Fibroblast of skin of abdomen (primary cell): ENCODE measurements at places on chromosomes 1 and 21.

DNA sequence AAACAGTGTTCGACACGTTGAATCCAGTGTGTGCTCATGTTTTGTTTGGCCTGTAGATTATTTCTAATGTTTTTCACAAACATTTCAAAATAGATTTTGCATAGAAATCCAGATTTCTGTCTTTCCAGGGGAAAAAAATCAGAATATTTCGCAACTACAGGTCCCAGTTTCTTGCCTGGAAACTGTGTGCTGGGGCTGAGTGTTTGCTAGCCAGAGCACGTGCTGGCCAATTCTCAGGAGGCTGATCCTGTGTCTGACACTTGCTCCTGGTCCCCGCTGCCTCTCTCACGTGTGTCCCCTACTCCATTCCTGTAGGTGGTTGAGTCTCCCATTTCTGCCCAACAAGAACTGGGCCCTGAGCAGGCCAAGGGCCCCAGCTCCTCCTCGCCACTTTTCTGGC lies 2.4 kb downstream of the MAB21L3 start:
- DNase-seq: no peak

- DNase-seq: peak; percentile 100
Measured at GRCh38 chr1:33099290-33100118, 18.6 kb downstream of the AZIN2 start.

- DNase-seq: peak; percentile 81
Measured at GRCh38 chr1:77759071-77760028, at the start of gene USP33. Gene USP33, minus strand, starts transcription at chr1:77759852. Its CDS starts 18,155 bp downstream, at chr1:77741697.

- no peak for DNase-seq
Measured at GRCh38 chr1:168386949-168387586, 106.4 kb downstream of the TBX19 start.

- DNase-seq: no peak
Measured at GRCh38 chr21:32603131-32603530, 9.0 kb downstream of the CFAP298 start.

DNA sequence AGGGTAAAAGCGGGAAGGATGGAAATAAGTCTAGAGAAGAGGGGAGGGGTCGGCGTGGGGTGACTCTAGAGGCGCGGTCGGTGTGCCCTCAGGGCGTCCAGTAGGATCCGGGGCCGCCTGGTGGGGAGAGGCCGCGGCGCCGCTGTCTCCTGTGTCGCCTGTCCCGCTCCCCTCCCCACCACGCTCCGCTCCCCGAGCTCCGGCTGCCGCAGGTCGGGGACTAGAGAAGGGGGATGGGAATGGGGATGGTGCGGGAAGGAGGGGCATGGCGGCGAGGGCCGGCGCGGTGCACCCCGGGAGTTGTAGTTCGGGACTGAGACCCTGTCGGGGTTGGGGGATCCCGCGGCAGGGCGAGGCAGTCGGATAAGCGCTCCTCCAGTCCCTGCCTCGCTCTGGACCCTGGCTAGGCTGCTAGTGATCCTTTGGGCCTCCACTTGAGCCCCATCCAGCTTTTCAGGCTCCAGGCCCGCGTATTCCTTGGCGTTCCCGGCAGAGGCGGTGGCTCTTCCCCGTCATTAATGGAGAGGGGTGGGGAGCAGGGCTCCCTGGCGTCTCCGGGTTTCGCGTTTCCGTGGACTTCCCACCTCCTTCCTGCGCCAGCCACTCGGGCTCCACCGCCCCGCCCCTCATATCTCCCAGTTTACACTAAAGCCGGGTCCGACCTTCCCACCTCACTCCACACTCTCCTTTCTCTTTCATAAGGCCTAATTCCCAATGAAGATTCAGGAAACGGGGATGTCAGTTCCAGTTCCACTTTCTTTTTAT lies at the start of gene ENTREP3:
TSS of gene ENTREP3 (minus strand) at position 241 of the 765 bp plus-strand sequence. CDS start 606 bp downstream, outside the sequence.
- peak; percentile 80 for DNase-seq

- DNase-seq: peak; percentile 89
Measured at GRCh38 chr1:37574834-37575480, 18.2 kb downstream of the DNALI1 start.

DNA sequence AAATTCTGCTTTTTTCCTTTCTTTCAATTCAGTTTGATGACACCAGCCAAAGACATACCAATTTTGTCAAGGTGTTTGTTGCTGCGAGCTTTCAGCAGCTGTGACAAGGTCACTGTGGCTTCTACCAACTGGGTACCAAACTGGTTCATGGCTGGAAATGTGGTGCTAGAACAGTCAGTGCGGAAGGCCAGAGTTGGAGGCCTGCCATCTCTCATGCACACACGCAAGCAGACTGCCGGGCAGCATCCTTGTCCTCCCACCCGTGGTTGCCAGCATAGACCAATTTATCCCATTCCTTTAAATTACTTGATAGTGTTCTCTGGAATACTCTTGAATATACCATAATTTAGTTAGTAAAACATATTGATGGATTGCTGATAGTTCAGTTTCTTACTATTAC lies 79.9 kb upstream of the GPR52 start:
- no peak for DNase-seq

DNA sequence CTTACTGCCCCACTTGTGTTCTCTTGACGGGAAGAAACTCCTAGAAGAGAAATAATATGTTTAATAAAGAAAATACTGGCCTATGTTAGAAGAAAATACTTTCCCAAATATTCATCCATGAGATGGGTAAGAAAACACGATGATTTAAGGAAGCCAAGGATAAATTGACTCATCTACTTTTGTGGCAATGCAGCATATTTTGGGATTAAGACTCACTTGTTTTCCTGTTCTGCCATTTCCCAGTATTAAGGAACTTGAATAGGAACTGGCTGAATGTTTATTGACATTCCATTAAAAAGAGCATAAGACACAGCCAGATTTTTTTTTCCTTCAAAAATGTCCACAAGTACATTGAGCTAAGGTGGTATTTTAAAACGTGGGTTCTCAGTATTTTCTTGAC lies 10.9 kb upstream of the ADAMTS5 start:
- peak; percentile 56 for DNase-seq

DNA sequence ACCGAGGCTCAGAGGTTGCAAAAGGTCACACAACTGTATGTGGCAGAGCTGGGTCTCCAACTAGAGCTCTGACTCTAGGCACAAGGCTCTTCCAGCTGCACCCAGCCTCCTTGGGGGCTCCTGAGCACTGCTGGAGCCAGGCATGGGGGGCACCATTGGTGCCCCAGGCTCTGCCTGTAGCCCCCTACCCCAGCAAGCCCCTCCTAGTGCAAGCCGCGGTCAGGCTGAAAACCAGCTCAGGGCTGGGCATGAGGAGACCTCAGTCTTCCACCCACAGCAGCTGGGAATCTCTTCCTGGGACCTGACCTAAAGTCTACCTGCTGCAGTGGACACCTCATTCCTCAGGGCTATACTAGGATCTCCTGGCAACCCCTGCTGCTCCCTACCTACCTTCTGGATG lies 14.6 kb downstream of the TNNT2 start:
- no peak for DNase-seq

- DNase-seq: no peak
Measured at GRCh38 chr1:232164078-232164963, 465.6 kb downstream of the SIPA1L2 start.

GRCh38 chr1:245779797-245780755 lies 625.3 kb downstream of the KIF26B start:
- DNase-seq: peak; percentile 68

DNA sequence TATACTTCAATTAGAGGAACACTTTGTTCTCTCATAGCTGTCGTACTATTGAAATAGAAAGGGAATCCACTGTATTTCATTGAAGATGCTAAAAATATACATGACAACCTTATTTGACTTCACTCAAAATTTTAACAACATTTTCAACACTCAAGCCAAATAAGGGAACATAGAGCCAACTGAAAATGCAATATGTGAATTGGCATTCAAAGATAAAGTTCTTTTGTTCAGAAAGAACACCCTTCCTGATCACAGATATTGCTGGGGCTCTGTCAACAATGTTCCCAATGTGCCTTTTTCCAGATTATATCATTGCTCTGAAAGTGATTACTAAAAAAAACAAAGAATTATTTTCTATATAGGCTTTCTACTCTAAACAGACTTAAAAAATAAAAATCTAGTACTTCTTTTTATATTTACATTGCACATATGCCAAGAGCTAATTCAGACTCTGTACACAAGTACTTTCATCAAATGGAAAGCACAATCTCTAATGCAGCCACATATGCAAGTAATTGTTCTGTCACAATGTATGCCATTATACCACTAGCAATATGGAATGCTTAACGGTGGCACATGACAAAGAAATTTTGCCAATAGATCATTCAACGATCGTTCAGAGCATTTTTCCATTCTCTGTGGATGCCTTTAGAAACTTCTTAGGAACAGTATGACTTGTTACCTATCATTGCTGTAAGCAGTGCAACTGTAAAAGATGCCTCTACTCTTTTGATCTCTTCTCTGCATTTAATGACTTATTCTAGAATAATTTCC lies 171.0 kb downstream of the EIF4G3 start:
- DNase-seq: no peak

- no peak for DNase-seq
Measured at GRCh38 chr1:36731226-36732014, 248.7 kb upstream of the CSF3R start.

DNA sequence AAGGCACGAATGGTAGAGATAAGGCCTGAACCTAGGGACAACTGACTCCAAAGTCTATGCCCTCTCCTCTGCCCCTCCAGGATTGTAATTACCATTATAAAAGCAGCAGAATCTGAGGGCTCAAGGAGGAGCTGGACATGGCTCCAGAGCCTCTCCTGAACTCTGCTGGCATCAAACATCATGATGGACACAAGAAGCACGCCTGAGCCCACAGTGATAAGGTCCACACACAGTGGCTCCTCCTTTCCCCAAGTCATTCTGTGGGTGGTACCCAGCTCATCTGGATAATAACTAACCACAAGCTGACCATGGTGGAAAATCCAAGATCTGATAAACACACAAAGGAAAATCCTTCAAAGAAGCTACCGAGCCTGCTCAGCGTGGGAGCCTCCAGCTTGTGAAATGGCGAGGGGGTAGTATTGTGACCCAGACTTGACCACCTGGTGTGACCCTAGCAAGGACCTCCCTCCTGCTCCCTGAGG lies 85.2 kb downstream of the HIVEP3 start:
- no peak for DNase-seq

DNA sequence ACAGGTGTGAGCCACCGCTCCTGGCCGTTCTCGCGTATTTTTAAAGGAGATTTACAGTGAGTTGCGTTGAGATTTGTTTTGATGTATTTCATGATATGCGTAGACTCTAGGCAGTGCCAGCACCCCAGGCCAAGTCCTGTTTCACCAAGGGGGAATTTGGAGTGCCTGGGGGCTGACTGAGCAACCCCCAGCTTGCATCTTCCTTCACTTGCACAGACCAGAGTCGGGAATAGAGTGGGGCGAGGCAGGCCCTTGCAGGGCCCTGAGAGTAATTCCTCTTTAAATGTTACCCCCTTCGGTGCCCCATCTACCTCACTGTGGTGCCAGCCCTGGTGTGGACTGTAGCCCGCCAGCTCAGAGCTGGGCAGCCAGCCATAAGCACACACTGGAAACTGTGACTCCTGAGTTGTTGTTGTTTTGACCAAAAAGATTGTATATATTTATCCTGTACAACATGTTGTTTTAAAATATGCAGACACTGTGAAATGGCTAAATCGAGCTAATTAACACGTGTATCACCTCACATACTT lies 269.5 kb downstream of the NPHP4 start:
- DNase-seq: no peak

GRCh38 chr21:24290151-24290833 lies 1317.0 kb downstream of the MRPL39 start:
- DNase-seq: no peak

DNA sequence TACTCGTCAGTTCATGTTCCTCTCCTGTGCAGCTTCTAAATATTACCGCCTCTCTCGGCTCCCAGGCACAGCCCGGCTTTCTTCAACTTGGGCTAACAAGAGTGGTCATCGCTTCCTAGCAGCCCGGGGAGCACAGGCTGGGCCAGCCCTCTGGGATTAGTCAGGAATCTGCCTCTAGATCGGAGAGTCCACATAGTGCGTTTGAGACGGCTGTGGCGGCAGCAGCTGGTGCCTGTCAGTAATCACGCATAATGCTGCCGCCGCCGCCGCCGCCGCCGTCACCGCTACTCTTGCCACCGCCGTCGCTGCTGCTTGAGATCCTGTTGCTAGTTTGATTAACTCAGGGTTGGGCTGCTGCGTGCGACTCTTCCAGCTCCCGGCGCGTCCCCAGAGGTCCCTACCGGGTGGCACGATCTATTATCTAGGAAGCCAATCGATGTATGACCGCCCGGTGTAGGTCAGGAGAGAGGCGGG lies at the start of gene RXRG:
TSS of gene RXRG (minus strand) at position 230 of the 474 bp plus-strand sequence. CDS start 233 bp downstream, outside the sequence.
- DNase-seq: peak; percentile 7

DNA sequence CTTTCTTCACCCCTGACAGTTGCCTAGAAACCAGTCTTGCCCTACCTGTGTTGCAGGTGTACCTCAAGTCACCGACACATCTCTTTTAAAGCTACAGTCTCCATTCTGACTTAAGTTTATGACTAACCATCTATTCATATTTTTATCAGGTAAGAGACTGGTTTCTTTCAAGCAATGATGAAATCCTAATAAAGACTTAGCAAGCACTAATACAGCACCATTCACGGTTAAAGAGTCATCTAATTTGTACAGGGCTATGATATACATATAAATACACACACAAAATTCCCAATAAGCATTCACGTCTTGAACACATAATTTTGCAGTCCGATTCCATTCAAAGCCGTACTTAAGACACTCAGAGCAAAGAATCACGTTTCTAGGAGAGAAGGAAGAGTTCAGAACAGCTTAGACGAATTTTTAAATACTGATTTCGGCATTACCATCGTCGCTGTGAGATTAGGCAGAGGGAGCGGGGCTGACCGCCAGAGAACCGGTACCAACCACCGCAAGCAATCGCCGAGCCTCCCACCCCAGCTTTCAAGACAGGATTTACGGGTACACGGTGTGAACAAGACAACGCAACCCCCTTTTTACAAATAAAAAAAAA lies 943 bp downstream of the ERRFI1 start:
- DNase-seq: no peak

- no peak for DNase-seq
Measured at GRCh38 chr21:35405981-35406380, 356.9 kb upstream of the RUNX1 start.

DNA sequence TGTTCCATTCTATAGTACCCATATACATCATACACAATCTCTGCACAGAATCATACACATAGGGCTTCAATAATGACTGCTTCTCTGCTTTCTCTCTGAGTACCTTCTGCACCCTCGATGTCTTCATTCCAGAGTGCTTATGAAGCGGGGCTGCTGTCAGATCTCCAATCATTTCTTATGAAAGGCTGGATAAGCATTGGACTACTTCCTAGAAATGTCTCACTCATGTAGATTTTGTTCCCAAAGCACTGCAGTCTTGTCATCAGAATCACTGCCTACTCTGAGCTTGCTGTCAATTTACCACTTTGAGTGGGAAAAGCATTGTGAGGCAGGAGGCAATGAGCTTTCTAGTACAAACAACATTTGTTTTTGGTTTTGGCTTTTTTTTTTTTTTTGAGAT lies 179.0 kb downstream of the SLC35F3 start:
- no peak for DNase-seq

GRCh38 chr21:42518626-42519025 lies 5.0 kb downstream of the SLC37A1 start:
- no peak for DNase-seq

- no peak for DNase-seq
Measured at GRCh38 chr1:200448034-200448762, 38.4 kb upstream of the ZNF281 start.

DNA sequence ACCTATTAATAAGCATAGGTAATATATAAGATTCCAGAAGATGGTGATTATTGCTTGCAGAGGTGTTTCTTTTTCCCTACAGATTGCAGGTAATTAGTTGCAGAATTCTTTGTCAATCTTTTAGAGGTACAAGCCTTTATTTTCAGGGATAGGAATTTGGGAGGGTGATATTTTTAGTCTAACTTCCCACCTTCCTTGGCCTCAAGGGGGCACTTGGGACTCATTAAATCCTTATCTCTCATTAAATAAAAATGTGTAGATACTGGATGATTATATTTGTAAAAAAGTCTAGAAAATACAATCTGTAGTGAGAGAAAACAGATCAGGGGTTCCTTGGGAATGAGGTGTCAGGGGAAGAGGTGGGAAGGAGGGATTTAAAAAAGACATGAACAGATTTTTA lies 179.2 kb downstream of the PATJ start:
- no peak for DNase-seq
